ENCODE measurements at places on chromosomes 3 and 15.

DNA sequence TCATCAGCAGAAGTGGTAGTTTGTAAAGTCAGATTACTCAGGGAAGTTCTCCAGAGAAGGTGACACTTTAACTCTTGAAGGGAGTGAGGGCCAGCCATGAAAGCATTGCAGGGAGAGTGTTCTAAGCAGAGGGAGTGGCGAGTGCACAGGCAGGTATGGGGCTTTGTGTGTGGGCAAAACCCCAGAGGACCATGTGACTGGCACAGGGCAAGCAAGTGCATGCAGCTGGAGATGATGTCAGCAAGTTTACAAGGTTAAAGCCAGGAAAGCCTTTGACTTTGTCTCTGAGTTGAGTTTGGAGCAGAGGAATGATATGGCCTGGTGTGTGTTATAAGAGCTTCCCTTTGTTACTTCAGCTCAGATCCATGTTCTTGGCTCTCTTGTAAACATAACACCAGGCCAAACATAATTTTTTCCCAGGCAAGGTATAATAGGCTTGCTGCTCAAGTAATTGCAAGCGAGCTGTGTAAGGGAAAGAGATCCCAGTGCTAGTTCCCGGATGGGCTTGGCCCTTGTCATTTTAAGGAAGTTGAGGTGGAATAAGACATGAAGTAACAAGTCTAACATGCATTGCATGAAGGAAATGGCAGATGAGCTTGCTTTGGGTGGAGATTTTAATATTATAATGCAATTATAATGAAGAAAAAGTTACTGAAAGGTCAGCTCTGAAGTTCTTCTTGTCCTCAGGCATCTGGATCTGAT is 341.1 kb upstream of the LRRC3B start:
- DNase-seq: no peak

GRCh38 chr3:126349071-126349470 is 8.1 kb downstream of the KLF15 start:
- no peak for DNase-seq

- DNase-seq: no peak
Measured at GRCh38 chr3:44476181-44476611, 1.3 kb downstream of the ZNF445 start.

GRCh38 chr3:48623851-48624547 is 2.4 kb upstream of the TMEM89 start:
- DNase-seq: no peak

DNA sequence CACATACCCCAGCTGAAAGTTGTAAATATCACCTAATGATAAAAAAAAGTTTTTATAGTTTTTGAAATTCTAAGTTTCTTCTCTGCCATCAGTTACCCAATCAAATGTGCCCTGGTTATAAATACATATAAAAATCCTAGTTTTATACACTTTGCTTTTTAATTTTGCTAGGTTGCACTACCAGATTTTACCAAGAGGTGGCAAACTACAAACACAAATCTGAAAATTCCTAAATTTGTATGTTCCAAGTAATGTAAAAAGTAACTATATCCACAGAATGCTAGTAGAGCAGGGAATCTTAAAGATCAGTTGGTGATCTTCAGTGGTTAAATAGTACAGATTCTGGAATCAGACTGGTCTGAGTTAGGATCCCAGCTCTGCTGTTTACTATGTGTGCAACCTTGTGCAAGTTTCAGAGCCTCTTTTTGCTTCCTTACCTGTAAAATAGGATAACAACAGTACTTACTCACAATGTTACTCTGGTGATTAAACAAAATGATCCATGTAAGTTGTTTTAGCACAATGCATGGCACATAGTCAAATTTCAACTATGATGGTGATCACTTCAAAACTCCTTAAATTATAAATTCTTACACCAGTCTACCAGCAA is 11.0 kb downstream of the TRPM7 start:
- DNase-seq: no peak

DNA sequence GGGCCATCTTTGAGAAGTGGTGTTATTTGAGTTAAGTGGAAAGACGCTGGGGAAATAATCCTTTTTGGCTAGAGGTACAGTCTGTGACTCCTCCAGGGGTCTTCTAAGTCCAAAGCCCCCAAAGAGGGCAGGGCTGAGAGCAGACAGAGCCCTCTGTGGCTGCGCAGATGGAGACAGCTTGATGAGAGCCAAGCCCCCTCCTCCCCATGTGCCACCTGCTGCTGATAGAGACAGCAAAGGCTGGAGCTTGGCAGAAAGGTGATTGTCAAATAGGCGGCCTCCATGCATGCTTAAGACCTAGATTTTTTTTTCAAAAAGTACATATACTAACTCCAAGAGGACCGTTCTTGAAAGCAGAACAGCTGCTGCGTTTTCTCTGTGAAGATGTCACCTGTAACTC is 72.4 kb downstream of the CRYGS start:
- no peak for DNase-seq

- DNase-seq: peak; percentile 49
Measured at GRCh38 chr3:50324351-50325112, 2.0 kb upstream of the HYAL2 start.

- peak; percentile 69 for DNase-seq
Measured at GRCh38 chr3:111851511-111851954, 7.5 kb upstream of the PHLDB2 start.

DNA sequence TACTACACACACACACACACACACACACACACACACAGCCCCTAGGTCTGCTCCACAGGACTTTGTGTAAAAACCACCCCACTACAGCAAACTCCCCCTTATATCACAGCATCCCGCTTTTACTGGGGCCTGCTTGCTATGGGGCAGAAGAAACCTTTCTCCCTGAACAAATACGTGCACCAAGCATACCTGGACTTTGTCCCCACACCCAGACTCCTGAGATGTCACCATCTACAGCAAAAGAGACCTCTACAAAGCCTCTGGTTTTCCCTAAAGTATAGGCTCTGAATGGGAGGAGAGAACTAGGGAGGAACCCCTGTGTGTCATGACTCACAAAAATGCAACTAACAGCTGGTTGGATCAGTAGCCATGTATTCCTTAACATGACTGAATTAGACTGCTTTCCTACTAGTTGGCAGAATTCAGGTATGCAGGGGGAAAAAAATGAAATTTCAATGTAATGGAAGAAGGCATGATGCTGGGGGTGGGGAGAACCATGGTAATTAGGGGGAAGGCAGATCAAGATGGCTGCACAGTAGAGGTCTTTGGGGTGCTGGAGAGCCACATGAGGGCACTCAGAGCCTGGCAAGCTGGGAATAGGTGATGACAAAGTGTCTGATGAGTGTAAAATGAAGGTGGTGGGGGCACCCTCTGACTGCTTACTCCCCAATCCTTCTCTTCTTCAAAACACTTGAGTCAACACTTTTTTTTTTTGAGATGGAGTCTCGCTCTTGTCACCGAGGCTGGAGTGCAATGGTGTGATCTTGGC is 45.9 kb downstream of the DAPK2 start:
- no peak for DNase-seq

DNA sequence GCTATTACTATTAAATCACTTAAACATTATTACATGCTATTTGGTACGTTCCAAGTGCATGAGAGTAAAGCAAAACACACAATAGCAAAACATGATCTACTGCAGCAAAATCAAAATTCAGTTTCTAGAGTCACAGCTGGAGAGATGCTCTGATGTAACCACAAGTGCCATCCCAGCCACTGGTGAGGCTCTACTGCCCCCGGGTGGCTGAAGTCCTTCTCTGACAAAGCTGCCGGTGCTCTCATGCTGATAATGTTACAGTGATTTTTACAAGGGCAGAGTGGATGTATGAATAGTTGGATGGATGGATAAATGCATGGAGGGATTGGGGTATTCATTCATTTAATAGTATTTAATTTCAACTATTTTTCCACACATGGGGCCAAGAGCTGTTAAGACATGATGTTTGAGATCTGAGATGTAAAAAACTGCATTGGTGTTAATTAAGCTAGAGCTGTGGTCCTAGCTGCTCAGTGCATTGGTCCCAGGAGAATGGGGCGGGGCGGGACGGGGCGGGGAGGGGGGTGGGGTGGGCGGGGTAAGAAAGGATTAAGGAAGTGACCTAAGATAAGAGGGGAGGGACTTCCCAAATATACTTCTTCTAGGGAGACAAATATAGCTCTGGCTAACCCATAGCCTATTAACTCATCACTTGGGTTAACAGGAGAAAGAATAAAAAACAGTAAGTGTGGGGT is 5.3 kb upstream of the SPESP1 start:
- peak; percentile 67 for DNase-seq

- no peak for DNase-seq
Measured at GRCh38 chr3:53496984-53497383, 2.6 kb downstream of the CACNA1D start.

GRCh38 chr15:39330061-39330460 is 250.8 kb upstream of the THBS1 start:
- DNase-seq: no peak
